ENCODE measurements at places on chromosomes 13 and 19.

DNA sequence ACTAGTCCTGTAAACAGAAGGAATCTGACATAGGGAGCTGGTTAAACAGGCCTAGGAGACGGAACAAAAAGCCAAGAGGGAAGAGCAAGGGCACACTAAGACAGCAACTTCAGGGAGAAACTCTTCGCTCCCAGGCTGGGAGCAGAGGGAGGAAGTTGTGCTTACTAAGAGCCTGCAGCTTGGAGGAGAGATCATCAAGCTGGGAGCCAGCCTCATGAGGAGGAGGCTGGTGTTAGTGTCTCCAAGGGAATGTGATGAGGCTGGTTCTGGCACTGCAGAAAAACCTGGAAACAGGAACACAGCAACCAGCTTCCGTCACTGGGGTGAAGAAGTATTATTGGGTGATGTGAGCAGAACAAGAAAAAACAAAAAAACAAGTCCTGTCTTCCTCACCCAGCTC is 1027.3 kb downstream of the UQCRFS1 start:
- DNase-seq = no peak

- DNase-seq = no peak
These were observed 396.9 kb downstream of the DLEU7 start for GRCh38 chr13:50446611-50447010.

- no peak for DNase-seq
These were observed at the start of gene F10 for GRCh38 chr13:113122550-113123225. F10 (plus strand) TSS chr13:113122799; CDS start chr13:113122856, 57 bp downstream.

- DNase-seq = no peak
These were observed 41.5 kb downstream of the ZNF682 start for GRCh38 chr19:19997656-19998268.

DNA sequence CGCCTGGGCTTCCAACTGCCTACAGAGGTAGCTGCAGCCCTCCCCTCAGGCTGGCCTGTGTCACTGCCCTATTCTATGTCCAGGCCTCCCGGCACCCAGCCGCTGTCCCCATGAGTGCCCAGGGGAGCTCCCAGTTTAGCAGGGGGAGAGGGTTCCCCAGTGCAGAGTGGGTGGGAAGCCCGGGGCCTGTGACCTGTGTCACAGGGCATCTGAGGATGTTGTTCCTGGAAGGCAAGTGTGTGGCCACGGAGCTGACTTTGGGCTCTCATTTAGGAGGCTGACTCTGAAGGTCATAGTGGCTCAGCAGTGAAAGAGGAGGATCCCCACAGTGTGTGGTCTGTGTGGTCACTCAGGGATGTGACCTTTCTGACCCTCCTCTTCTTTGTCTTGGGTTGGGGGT is 25.1 kb downstream of the PPP1R37 start:
- no peak for DNase-seq
